Fibroblast of lung (primary cell): ENCODE measurements at places on chromosomes 12 and 14. TPM values are rescaled to one million over a fixed set of nuclear protein-coding genes. Genes with fewer than 3 reads are reported as not detected.

BCL2L14 gene
- not detected in 2 replicates for total RNA-seq

DPF3 gene
- total RNA-seq, result 3.6 and 13.7 TPM in 2 replicates

HOXC10 gene
- total RNA-seq, result not detected in 2 replicates

AMN gene
- total RNA-seq, result under 0.01 TPM in 2 replicates

NOVA1 gene
- total RNA-seq, result 3.6 and 5.1 TPM in 2 replicates

EXD2 gene
- 21.1 and 27.7 TPM in 2 replicates for total RNA-seq

LALBA gene
- not detected in 2 replicates for total RNA-seq

RAD9B gene
- 0.50 and 0.77 TPM in 2 replicates for total RNA-seq

ADAM21 gene
- 0.51 and 0.66 TPM in 2 replicates for total RNA-seq

PTPN6 gene
- total RNA-seq, result 0.26 TPM in 1 of 2 replicates, not detected in the other

ACRBP gene
- total RNA-seq, result under 0.01 and 0.33 TPM in 2 replicates

C12orf50 gene
- total RNA-seq, result under 0.01 TPM in 1 of 2 replicates, not detected in the other

AQP6 gene
- total RNA-seq, result under 0.01 and 0.17 TPM in 2 replicates

DNA sequence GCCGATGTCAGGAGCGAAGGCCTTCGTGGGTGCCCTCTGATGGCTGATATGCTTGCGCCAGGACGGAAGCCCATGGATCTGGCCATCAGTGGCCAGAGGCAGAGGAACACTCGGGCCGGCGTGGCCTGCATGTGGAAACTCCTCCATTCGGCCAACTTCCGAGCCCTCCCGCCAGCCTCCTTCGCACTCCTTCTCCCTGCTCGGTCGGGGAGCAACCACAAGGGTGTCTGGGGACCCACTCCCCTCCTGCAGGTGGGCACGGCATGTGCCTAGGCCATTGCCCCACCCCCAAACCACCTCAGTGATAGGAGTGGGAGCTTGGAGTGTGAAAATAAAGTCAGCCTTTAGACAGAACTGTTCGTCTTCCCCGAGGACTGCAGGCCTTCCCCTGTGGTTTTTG, 231.3 kb downstream of the BCL11B start:
- no peak for DNase-seq

DNA sequence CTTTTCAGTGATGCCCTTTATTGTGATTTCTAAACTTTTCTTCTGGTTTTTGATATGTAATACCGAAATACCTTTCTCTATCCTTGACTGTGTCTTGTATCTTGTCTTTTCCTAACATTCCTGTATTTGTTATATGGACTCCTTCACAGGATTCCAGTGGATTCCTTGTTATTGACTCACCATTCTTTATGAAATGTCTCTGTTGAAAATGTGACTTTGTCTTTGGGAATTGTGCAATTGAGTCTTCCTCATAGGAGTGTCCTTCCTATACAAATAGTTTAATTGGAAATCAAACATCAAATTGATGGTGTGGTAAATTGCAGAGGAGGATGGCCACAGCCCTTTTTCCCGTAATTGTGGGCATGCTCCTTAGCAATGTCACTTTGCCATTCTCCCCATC, 296.6 kb upstream of the KITLG start:
- peak; percentile 14 for DNase-seq

DNA sequence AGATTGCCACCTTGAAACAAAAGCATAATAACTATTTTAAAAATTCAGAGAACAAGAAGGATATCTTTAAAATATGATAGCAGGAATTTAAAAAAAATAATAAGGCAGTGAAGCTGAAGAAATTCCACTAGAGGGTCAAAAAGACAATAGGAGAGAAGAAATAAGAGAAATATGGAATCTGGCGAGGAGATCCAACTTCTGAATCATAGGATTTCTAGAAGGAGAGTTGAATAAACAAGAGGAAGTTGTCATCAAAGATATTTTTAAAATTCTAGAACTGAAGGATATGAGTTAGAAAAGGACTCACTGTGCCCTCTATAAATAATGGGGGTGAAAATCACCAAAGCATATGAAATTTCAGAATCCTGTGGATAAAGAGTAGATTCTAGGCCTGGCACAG, 26.8 kb upstream of the TOMM20L start:
- no peak for DNase-seq

- DNase-seq, result no peak
These were observed 84.4 kb downstream of the PPHLN1 start for GRCh38 chr12:42410340-42410739.

- peak; percentile 45 for DNase-seq
These were observed 10.3 kb downstream of the MTERF2 start for GRCh38 chr12:106976668-106977067.

- DNase-seq, result no peak
These were observed 16.8 kb downstream of the ADAM21 start for GRCh38 chr14:70468731-70469130.

GRCh38 chr14:54909817-54910558, 7.4 kb upstream of the GCH1 start:
- no peak for DNase-seq

DNA sequence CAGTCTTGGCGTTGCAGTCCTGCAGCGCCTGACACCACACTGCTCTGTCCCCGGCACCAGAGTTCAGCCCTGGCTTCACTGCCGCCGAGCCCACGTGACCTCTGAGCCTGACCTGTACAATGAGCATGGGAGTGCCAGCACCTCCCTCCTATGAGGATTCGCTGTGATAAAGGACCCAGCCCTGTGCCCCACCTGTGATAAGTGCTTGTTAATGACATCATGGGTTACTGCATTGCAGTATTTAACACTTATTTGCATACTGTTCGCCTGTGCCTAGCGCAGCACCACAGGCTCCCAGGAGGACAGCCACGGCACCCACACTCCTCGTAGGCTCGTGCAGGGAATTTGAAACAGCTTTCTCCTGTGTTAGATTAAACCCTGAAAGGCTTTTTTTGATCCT, 118.2 kb upstream of the GSC start:
- DNase-seq, result no peak

GRCh38 chr14:38171197-38171596, 36.5 kb upstream of the SSTR1 start:
- DNase-seq, result peak; percentile 25

DNA sequence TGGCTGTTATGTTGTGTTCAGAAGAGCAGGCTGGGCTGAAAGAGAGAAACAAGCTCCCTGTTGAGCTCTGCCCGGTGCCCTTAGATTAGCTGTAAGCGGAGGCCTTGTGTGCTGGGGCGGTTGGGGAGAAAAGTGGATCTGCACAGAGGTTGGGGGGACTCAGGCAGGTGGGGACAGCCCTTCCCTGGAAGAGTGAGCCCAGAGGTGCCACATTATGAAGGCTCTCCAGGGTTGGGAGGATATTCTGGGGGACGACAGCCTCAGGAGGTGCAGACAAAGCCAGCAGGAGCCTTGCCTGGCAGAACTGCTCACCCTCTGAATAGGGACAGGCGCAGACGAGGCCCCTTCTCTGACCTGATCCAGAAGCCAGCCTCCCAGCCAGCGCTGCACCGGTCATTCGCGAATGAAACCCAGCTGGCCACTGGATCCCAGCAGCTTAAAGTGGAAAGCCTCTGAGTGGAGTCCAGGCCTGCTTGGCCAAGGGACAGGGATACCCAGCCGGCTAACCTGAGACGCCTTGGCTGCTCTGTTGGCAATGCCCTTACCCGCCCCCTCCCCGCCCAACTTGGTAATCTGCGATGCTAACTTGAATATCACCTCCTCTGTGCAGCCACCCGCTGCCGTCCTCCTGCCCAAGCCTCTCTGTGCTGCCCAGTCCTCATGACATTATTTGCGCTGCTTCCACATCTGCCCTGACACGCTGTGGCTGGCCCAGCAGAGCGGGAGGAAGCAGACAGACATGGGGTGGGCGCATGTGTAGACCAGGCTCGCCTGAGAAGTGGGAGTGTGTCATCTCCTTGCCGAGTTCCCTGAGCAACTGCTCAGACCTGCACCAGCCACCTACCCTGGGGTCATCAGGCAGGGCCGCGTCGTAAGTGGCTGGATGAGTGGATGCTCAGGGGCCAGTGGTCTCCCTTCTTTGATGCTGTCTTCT, 5.6 kb downstream of the HIP1R start:
- DNase-seq, result no peak

- DNase-seq, result no peak
These were observed 3.8 kb downstream of the CS start for GRCh38 chr12:56296295-56296694.

DNA sequence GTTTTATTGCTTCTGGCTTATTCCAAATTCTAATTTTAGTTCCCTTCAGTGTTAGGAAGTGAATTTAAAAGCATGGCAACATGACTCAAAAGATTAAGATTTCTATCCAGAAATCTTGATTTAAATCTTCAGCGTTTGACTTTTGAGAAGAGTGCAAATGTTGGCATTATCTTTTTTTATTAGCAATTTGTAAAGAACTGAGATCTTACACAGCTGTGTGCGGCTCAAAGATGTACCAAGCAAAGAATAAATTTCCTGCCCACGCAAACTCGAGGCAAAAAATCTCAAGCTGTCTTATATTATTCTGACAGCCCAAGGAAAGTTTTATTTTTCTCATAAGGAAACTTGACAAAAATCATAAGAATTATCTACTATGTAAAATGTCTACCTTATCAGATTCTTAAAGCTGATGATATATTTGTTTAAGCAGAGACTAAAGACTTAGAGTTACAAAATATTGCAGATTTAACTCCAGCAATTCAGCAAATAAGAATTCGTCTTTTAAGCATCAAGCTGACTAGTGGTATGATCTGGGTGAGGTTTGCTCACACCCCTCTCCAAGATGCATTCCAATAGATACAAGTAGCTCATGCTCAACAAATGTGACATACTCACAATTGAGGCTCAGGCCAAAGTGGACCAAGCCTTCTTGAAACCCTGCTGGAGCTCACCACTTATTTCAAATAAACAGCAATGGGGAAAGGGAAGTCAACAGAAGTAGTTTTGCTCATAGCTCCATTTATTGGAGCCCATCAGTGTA, 47.4 kb upstream of the POC1B start:
- no peak for DNase-seq

DNA sequence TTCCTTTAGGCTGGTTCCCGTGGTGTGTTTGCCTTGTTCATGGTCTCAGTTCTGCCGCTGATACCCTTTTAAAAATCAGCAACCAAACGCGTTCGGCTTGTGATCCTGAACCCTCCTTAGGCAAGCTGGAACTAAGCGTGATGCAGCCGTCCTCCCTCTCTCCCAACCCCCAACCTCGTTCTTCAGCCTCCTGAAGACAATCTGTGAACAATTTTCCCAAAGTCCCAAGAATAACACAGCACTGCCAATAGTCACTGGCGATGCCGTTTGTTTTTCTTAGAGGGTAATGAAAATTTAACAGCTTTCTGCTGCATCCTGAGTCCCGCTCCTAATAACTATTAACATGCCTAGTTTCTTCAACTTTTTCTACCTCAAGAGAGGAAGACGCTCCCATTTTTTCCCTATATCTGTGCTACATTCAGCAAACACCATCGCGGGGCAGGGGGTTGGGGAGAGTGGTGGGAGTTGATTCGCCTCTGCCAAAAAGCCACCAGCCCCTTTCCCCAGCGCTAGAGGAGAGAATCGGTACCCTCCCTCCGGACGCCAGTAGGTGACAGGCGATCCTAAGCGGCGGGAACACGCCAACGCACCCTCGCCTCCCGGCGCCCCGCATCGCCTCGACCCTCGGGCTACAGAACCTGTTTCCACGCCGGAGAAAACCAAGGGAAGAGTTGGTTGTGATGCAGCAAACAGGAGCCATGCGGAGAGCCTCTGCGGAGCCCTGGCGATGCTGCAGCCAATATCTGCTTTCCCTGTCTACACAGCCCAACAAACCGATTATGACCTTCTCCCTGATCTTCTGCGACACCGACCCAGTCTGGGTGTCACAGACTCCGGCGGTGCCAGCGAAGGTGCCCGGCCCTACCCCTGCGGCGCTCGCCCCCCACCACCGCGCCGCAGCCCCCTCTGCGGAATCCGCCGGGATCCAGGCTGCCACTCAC, 752 bp downstream of the PRICKLE1 start:
- no peak for DNase-seq

- DNase-seq, result no peak
These were observed 1321.2 kb upstream of the SEL1L start for GRCh38 chr14:82854901-82855300.

DNA sequence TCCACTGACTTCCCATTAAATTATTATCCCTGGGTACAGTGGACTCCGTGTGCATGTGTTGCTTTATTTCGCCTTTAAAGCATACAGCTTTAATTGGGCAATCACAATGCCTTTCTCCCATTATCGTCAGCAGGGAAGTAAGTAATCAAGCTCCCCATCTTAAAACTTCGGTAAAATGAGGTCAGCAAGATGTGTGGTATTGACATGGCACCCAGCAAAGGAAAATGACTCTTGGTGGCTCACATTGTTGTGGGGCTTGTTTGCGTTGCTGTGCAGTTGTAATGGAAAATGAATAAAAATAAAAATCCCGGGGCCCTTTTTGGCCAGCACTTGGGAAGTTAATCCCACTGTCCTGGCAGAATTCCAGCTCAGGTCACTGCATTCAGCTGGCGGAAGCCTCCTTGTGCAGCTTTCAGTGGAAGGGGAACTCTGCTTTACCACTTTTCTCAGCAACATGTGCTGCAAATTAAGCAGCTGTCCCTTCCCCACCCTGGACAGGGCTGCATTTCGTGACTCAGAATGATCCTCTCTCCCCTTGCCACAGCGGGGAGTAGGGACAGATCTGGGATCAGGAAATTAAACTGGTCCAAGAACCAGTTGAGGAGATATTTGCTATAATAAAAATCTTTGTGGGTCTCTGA, 13.9 kb upstream of the ATP2A2 start:
- DNase-seq, result peak; percentile 65
